ENCODE measurements at places on chromosomes 7 and 10.

DNA sequence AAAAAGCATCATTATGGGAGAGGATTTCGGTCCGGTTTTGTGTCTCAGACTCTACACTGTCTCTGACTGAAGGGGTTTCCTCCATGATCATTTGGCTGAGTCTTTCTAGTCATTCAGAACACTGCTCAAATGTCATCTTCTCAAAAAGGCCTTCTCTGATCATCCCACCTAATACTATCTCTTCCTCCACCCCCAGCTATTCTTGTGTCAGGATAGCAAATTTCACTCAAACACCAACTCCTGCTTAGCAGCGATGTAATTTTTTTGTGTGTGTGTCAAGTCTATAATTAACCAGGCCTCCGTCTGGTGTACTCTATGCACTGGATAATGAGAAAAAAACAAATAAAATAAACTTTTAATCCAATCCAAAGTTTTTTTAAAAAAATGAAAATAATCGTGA lies 200.4 kb downstream of the KCND2 start:
- DNase-seq: no peak

- DNase-seq: no peak
These were observed 2.0 kb upstream of the KIF11 start for GRCh38 chr10:92590623-92591549.

GRCh38 chr7:158285383-158285770 lies 302.2 kb downstream of the PTPRN2 start:
- DNase-seq: no peak

GRCh38 chr10:130076681-130077080 lies 33.9 kb downstream of the C10orf143 start:
- no peak for DNase-seq

- DNase-seq: peak; percentile 29
These were observed 28.9 kb downstream of the LRRC27 start for GRCh38 chr10:132360766-132361447.

DNA sequence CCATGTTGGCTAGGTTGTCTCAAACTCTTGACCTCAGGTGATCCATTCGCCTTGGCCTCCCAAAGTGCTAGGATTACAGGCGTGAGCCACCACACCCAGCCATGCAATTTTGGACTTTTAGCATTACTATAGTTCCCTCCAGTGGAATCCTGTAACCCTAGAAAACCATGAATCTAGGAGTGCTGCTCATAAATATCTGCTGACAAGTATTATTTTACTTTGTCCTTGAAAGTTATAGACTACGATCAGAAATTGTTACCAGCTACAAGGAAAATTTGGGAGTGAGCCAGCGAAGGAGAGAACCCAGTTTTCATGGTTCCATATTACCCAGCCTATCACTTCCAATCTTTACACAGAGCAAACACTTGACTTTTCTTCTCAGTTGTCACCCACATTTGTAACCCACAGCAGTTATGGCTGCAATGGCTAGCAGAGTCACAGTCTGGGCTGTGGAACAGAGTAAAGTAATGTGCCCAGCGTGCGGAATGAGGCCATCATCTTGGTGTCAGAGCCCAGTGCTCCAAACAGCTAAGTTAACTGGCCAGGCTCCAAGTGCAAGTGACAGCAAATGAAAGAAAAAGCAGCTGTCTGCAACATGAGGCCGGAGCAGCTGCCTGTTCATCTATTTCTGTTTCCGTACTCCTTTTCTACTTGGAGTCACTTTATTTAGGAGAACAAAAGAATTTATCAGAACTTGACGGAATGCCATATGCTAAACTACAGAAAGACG lies 29.9 kb downstream of the ZC3HC1 start:
- DNase-seq: no peak

DNA sequence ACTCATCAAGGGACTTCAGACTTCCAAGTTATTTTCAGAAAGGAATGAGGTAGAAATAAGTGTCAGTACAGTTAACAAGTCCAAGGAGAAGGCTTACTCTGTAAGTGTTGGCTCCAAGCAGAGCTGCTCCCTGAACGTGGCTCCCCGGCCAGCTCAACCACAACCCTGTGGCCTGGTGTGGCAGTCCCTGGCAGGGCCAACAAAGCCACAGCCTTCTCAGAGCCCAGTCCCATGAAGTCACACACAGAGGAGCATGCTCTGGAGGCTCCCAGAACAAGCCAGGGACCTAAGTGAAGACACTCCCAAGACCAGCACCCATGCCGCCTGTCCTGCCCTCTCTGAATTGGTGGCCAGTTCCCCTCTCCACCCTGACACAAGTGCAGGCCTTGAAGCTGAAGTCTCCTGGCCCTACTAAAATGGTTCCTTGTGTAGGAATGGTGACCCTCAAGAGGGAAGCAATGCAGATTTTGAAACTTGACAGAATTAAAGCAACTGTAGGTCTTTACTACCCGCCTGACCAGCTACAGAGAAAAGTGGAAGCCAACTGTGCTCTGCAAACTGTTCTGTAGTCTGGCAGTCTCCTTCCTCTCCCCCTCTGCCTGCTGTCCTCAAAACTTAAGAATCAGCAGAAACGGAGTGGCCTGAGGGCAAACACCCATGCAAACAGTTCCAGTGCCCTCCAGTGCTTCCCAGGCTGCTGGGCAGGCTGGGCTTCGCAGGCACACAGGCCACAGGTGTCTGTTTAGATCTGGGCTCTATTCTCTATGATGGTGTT lies 51.1 kb downstream of the NOD1 start:
- DNase-seq: no peak

DNA sequence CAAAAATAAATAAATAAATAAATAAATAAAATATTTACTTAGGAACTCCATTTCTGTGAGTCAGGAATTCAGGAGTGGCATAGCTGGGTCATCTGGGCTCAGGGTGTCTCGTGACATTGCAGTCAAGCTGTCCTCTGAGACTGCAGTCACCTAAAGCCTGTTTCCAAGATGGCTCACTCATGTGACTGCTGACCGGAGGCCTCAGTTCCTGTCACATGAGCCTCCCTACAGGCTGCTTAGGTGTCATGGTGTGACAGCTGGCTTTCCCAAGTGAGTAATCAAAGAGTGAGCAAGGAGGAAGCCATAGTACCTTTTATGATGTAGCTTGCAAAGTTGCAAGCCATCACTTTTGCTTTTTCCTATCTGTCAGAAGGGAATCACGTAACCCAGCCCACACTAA lies 128.6 kb upstream of the KCTD7 start:
- no peak for DNase-seq

- no peak for DNase-seq
These were observed 41.7 kb downstream of the AKR1E2 start for GRCh38 chr10:4867520-4868356.

- DNase-seq: no peak
These were observed 8.3 kb upstream of the PPP1R35 start for GRCh38 chr7:100444311-100445278.
